ENCODE measurements at places on chromosomes 7 and 10. TPM values are rescaled to one million over a fixed set of nuclear protein-coding genes. Genes with fewer than 3 reads are reported as not detected.

DNA sequence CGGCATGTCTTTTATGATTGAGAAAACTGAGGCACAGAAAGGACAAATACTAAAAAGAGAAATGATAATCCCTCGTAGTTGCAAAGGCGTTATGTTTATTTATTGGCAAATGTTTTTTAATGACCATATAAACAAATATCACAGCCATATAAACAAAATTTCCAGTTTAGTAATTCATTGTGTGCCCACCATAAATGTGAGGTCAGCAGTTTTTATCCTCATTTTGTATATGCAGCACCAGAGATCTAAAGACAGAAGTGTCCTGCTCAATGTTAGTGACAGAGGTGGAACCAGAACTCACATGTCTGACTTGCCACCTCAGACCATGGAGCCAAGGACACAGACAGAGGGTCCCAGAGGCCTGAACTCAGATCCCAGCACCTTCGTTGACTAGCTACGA is 14.1 kb downstream of the CNNM1 start:
- no peak for DNase-seq

GRCh38 chr7:75688200-75689136 is 50.3 kb downstream of the HIP1 start:
- no peak for DNase-seq

DNA sequence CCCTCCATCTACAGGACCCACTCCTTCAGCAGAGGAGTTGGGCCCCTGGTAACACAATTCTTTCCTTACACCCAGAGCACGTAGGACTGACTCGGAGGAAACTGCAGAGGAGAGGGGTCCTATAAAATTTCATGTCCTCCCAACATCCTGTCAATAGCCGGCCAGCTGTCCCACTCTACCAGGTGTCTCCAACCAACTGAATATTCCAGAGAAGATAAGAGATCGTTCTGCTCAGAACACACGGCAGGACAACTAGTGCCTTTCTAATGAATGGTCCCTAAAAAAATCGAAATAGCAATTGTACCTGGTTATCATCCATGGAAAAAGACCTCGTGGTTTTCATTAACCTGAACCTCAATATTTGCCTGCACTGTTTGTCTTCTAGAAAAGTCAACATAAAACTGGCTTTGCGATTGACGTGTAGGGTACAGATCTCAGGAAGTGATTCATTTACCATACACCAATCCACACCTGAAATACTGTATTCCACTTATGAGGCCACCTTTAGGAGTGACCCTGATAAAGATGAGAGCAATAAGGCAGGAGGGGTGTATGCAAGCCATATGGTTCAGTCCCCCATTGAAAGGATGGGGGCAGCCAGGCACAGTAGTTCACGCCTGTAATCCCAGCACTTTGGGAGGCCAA is 111.7 kb downstream of the PARP12 start:
- no peak for DNase-seq

DNA sequence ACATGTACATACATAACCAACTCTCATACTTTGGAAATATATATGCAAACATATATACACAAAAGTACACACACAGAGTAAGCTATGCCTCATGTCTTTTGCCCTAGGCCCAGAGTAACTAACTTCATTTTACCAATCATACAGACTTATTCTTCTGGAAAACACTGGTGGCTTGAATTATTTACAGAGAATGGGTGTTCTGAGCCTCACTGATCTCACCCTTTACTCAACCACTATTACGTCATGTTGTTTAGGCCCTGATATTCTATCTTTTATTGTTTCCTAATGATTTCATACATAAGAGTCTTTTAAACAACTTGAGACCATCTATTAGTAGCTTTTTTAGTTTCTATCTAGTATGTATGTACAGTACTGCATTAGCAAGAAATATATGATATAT is 43.0 kb downstream of the ANK3 start:
- no peak for DNase-seq

GRCh38 chr10:28459453-28460144 is 73.3 kb upstream of the WAC start:
- DNase-seq: no peak

- DNase-seq: no peak
Observed at GRCh38 chr10:129901389-129902006, 62.6 kb downstream of the EBF3 start.

DNA sequence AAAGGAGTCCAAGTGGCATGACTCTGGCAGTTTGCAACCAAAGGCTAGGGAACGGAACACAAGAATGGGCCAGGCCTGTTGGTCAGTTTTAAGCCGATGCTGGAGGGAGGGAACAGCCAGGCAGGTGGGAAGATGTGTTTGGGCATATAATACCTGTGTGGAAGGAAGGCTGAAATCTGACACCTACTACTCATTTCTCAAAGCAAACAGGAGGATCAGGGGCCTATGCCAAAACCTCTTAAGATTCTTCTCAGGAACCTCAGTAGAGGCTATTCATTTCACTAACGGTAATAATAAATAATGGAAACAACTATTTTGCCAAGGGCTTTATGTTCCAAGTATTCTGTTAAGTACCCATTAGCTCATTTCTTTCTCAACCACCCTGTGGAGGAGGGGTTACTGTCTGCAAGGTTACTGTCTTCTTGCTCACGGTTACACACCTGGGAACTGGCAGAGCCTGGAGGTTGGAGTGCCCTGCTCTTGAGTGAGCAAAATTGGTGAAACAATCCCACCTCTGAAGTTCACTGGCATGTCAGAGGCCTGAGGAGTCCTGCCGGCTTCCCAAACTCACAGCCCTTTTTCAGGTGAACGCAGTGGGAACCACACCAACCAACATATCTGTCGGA is 35.5 kb downstream of the GOT1 start:
- no peak for DNase-seq

DNA sequence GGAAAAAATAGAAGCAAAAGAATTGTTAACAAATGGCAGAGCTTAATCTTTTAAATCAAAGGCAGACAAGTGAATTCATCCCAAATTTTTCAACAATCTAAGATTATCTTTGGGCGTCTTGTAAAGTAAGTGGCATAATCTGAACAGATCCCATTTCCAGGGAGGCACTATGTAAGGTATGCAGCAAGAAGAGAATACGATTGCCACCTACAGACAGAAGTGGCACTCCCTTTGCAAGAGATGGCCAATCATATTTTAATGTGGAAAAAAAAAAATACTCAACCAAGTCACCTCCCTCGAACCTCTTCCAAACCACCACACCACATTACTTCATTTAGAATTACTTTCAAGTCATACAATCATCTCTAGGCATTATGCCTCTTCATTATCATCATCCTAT is 4.0 kb downstream of the GFRA1 start:
- peak; percentile 14 for DNase-seq

DNA sequence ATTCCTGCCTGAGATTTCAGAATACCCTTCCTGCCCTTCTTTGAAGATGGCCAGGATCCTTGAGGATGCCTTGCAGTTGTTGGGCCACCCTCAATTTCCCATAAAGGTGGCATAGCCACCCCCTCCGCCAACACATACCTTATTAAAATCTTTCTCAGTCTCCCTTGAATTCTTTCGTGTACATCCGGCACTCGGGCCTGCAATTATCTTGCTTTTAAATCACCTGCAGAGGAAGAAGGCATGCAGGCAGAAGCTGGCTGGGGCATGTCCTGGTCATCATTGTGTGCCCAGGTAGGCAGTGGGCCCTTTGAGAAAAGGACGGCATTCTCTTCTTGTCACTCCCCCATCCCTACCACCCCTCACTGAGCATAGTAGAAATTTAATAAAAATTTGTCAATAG is 189.5 kb upstream of the LYZL1 start:
- no peak for DNase-seq

DNA sequence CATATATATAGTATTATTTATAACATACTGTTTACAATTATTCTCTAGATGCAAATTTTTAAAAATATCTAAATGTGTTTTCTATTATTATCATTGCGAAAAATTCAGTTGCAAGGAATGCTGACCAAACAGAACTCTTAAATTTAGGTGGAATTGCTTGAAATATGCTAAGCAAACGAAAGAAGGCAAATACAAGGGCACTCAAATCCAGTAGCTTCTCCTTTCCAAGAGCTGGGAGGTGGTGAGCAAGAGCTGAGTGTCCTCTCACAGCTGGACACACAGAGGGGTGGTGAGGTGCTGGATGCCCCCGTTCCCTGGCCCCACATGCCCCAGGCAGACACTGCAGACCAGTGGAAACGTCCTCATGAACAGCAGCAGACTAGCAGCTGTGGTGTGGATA is 166.0 kb downstream of the TAX1BP1 start:
- DNase-seq: no peak

DNA sequence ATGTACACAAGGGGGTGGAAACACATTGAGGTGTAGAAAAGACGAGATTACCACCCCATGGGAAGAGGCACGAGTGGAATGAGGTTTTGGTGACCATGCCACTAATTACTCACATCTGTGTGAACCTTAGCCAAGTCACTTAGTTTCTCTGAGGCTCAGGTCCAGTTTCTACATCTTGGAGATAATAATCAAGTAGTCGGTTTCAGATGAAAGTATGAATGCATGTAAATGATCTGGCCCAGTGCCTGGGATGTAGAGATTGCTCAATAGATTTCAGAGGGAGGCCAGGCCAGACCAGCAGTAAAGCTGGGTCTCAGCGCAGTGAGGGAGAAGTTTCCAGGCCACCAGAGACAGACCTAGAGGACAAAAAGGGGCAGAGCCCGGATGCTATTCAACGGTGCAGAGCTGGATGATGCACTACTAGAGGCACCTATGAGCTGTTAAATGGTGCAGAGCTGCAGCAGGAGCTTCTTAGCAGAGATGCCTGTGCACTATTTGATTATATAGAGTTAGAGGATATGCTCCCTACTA is 725.1 kb downstream of the GRID1 start:
- peak; percentile 74 for DNase-seq

DNA sequence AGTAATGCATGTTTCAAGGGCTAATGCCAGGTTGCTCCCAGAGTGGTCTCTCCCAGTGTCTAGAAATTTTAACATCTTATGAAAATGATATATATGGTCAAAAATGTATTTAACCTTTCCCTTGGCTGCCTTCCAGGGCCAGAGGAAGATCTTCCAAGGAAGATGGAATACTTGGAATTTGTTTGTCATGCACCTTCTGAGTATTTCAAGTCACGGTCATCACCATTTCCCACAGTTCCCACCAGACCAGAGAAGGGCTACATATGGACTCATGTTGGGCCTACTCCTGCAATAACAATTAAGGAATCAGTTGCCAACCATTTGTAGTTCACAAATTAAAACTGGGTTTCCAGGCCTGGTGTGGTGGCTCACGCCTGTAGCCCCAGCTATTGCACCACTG is 9.0 kb downstream of the GATAD1 start:
- DNase-seq: no peak

DNA sequence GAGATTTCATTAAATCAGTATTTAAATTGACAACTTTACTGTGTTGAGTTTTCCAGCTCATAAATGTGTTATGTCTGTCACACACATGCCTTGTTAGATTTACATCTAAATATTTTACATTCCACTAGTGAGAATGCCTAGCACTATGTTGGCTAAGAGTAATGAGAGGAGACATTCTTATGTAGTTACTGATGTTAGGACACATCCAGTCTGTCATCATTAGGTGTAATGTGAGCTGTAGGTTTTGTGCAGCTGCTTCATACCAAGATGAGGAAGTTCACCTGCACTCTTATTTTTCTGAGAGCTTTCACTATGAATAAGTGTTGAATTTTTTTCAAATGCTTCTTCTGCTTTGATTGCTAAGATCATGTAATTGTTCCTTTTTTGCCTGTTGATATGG is 218.0 kb upstream of the IGFBP3 start:
- peak; percentile 46 for DNase-seq

GRCh38 chr10:46326971-46327370 is 40.2 kb downstream of the ANTXRL start:
- no peak for DNase-seq

GRCh38 chr7:114426382-114426781 is 11.8 kb downstream of the FOXP2 start:
- no peak for DNase-seq

DNA sequence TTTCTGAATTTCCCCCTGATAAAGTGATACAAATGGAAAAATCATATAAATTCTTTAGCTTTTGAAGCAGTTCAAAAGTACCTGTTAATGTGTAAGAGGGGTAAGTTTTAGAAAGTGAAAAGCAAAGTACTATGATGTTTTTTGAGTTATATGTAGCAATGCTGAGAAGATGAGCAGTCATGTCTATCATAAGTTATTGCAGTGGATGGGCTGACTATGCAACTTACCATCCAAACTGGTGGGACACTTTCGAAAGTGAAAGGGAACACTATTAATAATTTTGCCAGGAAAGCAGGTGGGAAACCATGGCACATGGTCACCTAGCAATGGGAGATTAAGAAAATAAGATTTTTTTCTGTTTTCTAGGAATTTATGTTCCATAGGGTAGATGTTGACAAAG is 4.1 kb downstream of the MINPP1 start:
- DNase-seq: no peak

DNA sequence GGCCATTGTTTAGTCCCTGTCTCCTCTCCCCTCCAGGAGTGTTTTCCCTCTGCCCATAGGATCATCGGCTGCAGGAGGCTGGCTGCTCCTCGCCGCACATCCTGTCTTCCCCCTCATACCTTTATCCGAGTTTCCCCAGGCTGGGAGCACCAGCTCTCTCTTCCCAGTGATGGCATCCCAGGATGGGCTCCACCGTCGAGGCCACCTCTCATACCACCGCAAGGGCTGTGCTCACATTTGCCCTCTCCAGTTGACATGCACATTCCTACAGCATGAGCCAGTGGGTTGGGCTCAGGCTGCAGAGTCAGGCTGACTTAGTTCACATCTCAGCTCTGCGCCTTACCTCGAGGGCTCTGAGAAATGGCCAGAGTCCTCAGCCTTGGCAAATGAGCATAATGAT is 12.1 kb downstream of the HKDC1 start:
- DNase-seq: peak; percentile 86

GRCh38 chr7:88259656-88260380 is 40.0 kb upstream of the SRI start:
- no peak for DNase-seq

GRCh38 chr7:27139334-27140125 is 4.0 kb downstream of the HOXA5 start:
- DNase-seq: no peak

GRCh38 chr7:92834507-92835260 is 1.7 kb downstream of the CDK6 start:
- peak; percentile 50 for DNase-seq

GRCh38 chr10:133445751-133446708 is 7.7 kb upstream of the SCART1 start:
- DNase-seq: no peak

GRCh38 chr10:89640241-89640640 is 4.8 kb downstream of the PANK1 start:
- DNase-seq: no peak

Gene APBB1IP
- total RNA-seq: 7.4 TPM

Gene SFXN3
- 48.4 TPM for total RNA-seq

Gene CWF19L1
- total RNA-seq: 28.5 TPM

Gene CYP2C9
- not detected for total RNA-seq

Gene PLAC9
- total RNA-seq: not detected

Gene MCMBP
- 41.2 TPM for total RNA-seq

Gene TUBB8
- not detected for total RNA-seq

Gene RAPGEF5
- total RNA-seq: 10.2 TPM

Gene PTN
- total RNA-seq: not detected

Gene FAM170B
- total RNA-seq: not detected

Gene TUBAL3
- not detected for total RNA-seq

Gene TFEC
- not detected for total RNA-seq

Gene HYAL4
- total RNA-seq: not detected

Gene ZKSCAN1
- total RNA-seq: 20.3 TPM
